ENCODE measurements at places on chromosomes 16 and 17. TPM values are rescaled to one million over a fixed set of nuclear protein-coding genes. Genes with fewer than 3 reads are reported as not detected.
A peak's percentile ranks its signal among the peaks of the same experiment; 100 is the strongest.

CCL7 gene
- not detected for total RNA-seq

GRCh38 chr16:31008551-31008950 lies 1.9 kb downstream of the STX1B start:
- DNase-seq = no peak

GRCh38 chr17:55288356-55289105 lies 23.8 kb downstream of the HLF start:
- DNase-seq = no peak

- DNase-seq = no peak
Measured at GRCh38 chr17:81064678-81065475, 29.9 kb downstream of the BAIAP2 start.

PRSS36 gene
- 1.1 TPM for total RNA-seq

GRCh38 chr17:76156662-76156991 lies 15.6 kb upstream of the FOXJ1 start:
- DNase-seq = no peak

GRCh38 chr17:29049541-29050145 lies 6.7 kb downstream of the PIPOX start:
- no peak for DNase-seq

HOXB8 gene
- 19.7 TPM for total RNA-seq

GRCh38 chr16:83952940-83953795 lies at the start of gene OSGIN1:
Gene OSGIN1, plus strand, starts transcription at chr16:83953240. Its CDS starts 4,432 bp downstream, at chr16:83957672.
- peak; percentile 61 for DNase-seq

LITAFD gene
- total RNA-seq = not detected

HSD11B2 gene
- total RNA-seq = 3.8 TPM

DNA sequence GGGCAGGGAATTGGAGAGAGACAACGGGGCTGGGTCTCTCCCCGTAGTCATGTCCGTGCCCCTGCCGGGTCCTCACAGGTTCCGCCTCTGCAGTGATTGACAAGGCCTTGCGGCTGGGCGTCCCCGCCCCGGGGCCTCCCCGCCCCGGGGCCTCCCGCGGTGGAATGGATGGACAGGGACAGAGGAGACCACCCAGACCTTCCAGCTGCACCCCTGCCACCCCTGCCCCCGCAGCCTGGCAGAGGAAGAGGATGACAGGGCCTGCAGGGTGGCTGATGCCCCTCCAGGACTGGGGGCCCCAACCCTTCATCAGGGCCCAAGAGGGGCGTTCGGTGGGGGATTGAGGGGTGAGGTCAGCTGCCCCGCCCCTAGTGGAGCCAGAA lies 216.4 kb upstream of the CIBAR2 start:
- peak; percentile 65 for DNase-seq

DNA sequence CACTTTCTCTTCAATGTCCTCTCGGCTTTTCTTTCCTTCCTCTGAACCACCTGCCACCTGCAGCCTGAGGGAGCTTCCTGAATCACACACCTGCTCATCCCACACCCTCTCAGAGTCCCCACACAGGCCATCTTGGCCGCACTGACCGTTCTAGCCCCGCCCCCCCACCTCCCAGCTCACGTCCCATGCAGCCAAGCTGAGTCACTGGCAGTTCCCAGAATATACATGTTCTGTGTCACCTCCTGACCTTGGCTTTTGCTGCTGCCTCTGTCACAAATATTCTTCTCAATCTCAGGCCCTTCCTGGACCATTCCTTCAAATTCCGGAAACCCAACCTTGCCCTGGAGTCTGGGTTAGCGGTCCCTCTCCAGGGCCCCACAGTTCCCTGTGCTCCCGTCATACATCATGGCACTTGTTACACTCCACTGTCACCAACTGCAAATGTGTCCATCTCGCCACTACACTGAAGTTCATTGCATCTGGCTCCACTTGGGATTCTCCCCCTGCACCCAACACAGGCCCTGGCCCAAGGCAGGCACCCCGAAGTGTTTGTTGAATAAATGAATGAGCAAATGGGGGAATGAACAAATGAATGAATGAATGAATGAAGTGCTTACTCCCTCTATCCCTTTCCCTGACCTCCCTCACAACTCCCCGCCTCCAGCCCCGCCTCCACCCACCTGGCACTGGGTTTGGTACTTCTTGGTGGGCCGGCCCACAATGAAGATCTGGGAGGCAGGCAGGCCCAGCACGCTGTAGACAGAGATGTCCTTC lies 12.8 kb downstream of the PIMREG start:
- no peak for DNase-seq

ZNF385C gene
- 1.7 TPM for total RNA-seq

Measured in neural crest cell (in vitro differentiated cells).